ENCODE measurements at places on chromosomes 11 and 22.

DNA sequence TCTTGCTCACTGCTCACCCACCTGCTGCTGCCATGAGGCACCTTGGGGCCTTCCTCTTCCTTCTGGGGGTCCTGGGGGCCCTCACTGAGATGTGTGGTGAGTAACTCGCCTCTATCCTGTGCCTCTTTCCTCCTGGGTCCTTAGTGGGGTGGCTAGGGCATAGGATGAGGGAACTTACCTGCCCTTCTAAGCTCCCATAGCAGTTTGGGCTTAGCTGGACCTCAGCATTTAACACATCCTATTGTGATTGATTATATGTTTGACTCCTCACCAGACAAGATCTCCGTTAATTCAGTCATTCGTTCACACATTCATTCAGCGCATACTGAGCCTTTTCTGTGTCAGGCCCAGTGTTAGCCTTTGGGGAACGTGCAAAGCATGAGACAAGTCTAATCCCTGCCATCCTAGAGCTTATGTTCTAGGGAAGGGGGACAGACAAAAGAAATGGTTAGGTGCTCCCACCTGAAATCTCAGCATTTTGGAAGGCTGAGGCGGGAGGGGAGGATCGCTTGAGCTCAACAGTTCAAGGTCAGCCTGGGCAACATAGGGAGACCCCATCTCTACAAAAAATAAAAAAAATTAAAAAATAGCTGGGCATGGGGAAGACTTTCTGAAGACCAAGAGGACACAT, 441 bp downstream of the TCN2 start:
- no peak for DNase-seq

- DNase-seq, result no peak
Measured at GRCh38 chr22:17266251-17266971, 47.2 kb upstream of the ADA2 start.

DNA sequence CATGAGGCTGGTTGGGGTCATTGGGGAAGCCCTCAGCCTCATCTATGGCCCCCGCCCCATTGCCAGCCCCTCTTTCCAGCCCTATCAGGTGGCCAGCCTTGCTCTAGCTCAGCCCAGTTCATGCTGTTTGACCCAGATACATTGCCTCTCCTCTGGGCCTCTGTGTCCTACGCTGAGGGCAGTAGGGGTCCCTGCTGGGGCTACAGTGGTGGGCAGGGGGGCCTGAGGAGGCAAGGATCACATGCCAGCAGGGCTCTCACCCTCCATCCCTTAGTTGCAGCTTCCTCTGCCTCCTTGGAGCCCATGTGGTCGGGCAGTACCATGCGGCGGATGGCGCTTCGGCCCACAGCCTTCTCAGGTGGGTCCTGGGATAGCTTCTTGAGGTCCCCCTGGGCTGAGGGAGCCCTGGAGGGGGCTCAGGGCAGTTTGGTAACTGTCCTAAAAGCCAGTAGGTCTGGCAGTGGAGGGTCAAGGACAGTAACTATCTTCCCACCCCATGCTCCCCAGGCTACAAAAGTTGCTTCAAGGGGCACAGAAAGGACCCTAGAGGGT, 19.2 kb downstream of the EMID1 start:
- DNase-seq, result no peak

GRCh38 chr11:128585498-128586238, 1.7 kb downstream of the ETS1 start:
- no peak for DNase-seq

DNA sequence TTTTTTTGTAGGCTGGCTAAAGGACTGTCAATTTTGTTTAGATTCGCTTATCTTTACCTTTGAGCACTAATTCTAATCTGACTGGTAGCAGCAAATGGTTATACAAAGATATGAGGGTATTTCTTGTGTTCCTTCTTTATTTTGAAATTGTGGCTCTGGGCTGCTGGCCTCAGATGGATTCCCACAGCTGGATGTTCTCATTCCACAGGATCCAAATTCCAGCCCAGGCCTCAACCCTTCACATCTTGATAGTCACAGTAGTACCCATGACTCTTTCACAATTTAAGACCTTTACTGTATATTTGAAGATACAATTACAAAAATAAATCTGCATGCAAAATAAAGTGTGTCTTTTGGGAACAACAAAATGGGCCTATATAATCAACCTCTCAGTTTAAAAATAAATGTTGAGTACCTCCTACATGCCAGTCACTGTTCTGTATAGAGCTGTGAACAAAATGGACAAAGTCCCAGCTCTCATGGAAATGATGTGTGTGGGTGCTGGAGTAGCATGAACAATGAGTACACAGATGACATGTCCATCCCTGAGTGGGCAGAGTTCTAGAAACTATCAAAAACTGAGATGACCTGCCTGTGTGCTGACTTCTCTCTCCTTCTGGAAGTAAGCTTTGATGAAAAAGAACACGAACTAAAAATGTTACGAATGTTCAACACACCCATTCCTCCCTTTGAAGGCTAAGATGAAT, 51.7 kb upstream of the FBXO3 start:
- no peak for DNase-seq

DNA sequence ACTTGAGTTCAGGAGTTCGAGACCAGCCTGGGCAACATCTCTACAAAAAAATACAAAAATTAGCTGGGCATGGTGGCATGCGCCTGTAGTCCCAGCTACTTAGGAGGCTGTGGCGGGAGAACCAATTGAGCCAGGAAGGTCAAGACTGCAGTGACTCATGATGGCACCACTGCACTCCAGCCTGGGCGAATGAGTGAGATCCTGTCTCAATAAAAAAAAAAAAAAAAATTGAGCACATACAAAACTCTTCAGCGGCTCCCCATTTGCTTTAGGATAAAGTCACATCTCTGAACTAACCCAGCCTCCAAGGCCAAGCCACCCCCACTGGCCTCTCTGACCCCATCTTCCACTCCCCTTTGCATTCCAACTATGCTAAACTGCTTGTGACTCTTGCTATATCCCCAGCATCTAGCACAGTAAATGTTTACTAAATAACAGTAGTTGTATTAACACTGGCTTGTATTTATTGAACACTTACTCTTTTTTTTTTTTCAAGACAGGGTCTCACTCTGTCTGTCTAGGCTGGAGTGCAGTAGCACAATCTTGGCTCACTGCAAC, 28.9 kb downstream of the CREB3L1 start:
- no peak for DNase-seq
